ENCODE measurements at places on chromosomes 7 and 10.
A peak's percentile ranks its signal among the peaks of the same experiment; 100 is the strongest.

DNA sequence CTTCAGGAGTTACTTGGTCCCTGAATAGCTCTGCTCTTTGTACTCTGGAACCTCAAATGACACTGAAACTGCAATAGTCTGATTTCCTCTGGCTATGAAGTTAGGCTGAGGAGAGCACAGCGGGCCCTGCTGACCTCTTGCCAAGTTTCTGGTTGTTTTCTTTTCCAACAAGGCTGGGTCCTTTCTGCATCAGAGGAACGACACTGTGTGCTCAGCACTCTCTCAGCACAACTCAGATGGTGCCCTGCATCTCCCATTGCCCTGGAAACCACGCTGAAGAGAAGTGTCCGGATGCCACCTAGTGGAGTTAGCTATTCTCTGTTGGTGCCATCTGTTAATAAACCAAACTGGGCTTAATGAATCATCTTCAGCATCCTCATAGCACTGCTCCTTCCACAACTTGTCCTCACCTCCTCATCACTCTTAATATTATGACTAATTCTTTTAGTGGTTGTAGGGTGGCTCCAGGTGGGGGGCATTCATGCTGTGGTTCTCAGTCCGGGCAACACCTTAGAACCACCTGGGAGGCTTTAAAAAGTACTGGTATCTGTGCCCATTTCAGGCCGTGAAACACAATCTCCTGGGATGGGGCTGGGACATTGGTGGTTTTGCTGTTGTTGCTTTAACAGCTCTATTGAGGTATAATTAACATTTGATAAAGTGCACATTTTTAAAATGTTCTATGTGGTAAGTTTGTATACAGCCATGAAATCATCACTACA, 8.2 kb upstream of the EFCAB10 start:
- DNase-seq = peak; percentile 65

- peak; percentile 70 for DNase-seq
Measured at GRCh38 chr10:44974628-44975430, 3.8 kb downstream of the DEPP1 start.

DNA sequence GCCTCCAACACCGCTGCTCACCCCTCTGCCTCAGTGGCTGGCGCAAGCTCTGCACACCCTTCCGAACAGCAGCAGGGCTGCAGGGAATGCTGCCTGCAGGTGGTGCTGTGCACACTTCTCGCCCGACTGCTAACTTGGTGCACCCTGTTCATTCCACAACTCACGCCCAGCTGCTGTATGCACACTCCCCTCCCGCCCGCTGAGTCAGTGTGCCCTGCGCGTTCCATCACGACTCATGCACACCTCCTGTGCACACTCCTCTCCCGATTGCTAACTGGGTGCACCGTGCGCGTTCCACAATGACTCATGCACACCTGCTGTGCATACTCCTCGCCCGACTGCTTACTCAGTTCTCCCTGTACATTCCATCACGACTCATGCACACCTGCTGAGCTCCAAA, 21.5 kb downstream of the ADARB2 start:
- no peak for DNase-seq

GRCh38 chr7:77627309-77627676, 69.0 kb upstream of the RSBN1L start:
- DNase-seq = no peak

DNA sequence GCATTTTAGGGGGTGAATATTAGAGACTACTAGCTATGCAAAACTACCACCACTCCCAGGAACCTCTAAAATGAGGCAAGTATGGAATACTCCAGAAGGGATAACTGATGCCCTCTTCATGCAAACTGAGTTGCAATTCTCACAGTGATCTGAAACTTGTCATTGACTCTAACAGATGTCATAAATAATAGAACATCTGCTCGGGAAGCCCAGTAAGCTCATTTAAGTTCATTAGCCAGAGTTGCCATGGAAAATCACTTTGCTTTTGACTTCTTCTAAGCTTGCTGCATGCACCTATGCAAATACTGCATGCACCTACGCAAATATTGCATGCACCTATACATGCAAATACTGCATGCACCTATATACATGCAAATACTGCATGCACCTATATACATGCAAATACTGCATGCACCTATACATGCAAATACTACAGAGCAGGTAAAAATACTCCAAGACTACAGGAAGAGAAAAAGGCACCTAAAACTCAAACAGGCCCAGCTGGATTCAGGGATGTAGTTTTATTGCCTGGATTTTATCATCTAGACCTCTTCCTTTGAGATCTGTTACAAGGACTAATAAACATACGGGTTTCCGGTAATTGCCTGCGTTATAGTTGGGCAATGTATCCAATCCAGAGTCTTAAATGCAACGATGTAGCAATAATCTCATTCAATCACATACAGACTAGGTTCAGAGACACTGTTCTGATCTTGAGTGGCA, 1061.1 kb upstream of the AUTS2 start:
- no peak for DNase-seq

GRCh38 chr7:31950091-31950755, 120.0 kb downstream of the PDE1C start:
- no peak for DNase-seq

DNA sequence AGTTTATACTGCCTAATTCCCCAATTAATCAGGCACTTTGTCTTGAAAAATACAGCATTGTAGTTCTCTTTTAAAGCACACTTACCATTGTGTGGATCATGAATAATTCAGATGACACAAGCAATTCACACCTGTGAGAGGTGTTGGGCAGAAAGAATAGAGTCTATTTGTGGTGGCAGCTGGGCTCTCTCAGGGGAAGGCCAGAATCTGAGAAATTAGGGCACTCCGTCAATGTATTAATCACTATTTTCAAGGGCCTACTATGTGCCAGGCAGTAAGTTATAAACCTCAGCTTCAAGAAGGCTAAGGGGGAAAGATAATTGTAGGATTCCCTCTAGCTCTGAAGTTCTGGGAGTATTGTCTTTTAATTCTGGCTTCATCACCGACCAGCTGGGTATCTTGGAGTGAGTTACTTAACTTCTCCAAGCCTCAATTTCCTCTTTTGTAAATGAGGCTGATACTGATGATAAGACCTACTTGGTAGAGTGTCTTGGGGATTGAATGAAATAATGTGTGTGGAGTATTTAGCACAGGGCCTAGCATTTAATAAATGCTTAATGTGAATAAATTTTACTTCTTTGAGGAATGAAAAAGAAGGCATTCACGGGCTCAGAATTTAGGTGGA, 2.5 kb downstream of the CHN2 start:
- DNase-seq = peak; percentile 45

GRCh38 chr7:128812514-128813168, 17.6 kb upstream of the FLNC start:
- DNase-seq = no peak

GRCh38 chr10:65622608-65623007, 1303.2 kb upstream of the LRRTM3 start:
- no peak for DNase-seq

GRCh38 chr7:43674559-43675436, 54.5 kb downstream of the COA1 start:
- DNase-seq = no peak

- no peak for DNase-seq
Measured at GRCh38 chr7:46206476-46207060, 285.5 kb upstream of the IGFBP3 start.

GRCh38 chr10:48365668-48366067, 59.2 kb downstream of the MAPK8 start:
- no peak for DNase-seq

DNA sequence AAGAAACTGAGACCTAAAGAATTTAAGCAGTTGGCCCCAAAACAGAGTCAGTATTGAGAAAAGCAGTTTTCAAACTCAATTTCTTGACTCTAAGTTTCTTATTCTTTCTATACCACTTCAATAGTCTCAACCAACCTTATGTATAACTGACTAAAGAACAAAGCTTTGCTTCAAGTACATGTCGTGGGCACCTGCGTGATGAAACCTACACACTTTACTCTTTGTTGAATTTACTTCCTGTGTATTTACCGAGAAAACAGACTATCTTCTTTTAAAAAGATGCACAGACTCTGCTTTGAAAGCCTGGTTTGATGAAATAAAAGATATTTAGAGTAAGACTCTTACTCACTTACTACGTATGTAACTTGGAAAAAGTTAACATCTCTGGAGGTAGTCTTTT, 297.2 kb upstream of the CDC14C start:
- no peak for DNase-seq

DNA sequence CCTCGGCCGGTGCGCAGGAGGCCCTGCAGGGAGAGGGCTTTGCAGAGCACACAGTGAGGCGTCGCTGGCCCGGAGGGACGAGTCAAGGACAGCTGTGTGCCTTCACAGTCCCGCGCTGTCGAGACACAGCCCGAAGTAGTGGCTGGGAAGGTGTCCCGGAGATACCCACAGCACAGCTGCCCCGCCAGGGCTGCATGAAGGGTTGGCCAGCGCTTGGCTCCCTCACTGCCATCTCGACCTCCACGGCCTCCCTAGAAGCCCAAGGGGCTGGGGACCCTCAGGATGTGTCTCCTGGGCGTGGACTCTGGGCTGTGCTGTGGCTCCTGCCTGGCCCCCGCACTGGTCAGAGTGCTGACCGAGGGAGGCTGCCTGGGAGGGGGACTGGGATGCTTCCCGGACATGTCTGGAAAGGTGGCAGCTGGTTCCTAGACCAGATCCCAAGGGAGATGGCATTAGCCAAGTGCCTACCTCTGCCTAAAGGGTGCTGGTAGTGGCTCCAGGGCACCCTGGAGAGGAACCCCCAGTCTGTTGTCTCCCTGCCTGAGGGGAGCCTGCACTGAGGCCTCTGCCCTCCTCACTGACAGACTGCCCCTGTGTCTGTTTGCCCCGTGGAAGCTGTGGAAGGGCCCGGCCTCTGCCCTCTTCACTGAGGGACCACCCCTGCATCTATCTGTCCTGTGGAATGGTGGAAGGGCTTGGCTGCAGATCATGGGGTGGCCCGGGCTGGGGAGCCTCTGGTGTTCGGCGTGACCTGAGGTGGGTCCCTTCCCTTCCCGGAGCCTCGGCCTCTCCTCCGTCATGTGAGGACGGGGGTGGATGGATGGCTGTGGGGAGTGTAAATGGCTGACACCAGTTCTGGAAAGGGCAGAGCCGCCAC, 5.8 kb downstream of the ELFN1 start:
- DNase-seq = no peak

DNA sequence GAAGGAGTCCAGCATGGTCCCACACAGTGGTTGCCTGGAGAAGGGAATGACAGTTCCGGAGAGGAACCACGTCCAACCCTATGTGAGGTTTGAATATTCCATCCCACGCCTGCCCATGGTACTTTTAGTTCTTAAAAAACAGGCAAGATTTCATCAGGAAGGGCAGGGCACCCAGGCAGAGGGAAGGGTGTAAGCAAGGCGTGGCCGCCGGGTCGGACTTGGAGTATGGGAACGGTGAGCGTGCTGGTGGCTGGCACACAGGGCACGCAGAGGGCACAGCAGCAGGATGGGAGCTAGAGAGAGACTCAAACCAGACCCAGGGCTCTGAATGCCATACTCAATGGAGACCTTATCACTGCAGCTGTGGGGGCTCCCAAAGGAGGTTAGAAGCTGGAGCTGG, 34.3 kb downstream of the FAM53B start:
- DNase-seq = no peak

- no peak for DNase-seq
Measured at GRCh38 chr10:13877154-13877909, 290.6 kb downstream of the PRPF18 start.

DNA sequence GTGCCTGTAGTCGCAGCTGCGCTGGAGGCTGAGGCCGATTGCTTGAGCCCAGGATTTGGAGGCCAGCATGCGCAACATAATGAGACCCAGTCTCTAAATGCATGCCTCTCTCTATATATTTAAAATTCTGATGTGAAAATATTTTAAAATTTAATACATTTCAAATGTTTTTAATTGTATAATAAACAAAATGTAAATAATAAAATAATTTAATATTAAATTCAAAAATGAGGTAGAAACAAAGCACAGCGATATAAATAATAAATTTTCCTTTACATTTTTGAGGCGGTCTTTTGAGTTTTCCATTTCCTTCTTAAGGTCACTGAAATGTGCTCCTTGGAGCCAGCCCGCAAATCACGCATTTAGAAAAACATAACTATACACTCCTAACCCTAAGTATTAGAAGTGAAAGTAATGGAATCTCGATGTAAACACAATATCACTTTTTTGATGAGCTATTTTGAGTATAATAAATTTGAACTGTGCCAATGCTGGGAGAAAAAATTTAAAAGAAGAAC, 523 bp upstream of the CDK1 start:
- DNase-seq = no peak

DNA sequence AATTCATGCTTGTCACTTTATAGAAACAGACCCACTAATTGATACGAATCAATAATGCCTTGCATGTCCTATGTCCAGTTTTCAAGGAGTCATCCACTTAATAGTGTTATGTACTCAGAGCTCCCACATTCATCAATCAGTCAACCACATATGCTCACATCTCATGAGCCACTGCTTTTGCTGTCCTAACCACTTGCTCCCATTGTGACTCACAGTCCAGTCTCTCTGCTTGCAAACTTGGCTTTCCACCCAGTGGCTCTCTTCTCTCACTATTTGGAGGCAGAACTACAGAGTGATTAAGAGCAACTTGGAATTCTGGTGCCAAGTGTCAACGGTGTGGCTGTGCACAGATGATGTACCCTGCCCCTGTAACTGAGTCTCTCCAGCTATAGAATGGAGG, 166.0 kb downstream of the SNX13 start:
- DNase-seq = no peak

- DNase-seq = no peak
Measured at GRCh38 chr10:89221919-89222318, 14.8 kb upstream of the CH25H start.

DNA sequence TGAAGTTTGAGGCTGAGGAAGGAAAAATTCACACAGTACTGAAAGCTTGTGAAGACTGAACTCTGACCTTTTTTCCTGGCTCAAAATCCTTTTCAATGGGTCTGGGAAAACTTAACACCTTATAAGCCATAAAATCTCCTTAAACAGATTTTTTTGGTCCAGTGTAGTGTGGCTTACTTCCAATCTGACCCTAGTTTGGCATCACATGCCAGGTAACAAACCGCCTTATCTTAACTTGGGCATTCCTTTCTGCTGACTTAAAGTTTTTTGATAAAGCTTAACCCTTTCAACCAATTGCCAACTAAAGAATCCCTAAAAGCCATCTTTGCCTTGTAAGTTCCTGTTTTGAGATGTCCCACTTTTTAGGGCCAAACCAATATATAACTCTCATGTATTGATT, 13.2 kb upstream of the ITPRID1 start:
- DNase-seq = no peak

DNA sequence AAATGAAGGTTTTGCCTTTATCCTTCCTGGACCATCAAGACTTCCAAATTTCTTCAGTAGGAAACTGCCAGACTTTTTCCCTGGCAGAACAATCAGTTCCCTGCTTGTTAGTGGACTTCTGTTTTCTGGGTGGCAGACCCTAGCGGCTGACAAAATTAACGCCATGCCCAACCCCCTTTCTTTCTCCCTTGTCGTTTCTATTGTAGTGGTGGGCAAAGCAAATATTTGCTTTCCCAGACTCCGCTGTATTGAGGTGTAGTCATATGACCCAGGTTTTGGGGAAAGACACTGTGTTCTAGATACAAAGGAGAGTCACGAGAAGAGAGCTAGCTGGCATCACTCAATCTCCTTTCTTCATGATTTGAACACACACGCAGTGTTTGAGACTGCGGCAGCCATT, 7.7 kb downstream of the PON2 start:
- no peak for DNase-seq

- DNase-seq = peak; percentile 85
Measured at GRCh38 chr7:100852048-100852872, at the start of gene SLC12A9. Gene SLC12A9, plus strand, starts transcription at chr7:100852713. Its CDS starts 1,485 bp downstream, at chr7:100854198.

- no peak for DNase-seq
Measured at GRCh38 chr7:90256778-90257177, 11.8 kb downstream of the CFAP69 start.
